ENCODE measurements at places on chromosomes 7 and 10.
A peak's percentile ranks its signal among the peaks of the same experiment; 100 is the strongest.

DNA sequence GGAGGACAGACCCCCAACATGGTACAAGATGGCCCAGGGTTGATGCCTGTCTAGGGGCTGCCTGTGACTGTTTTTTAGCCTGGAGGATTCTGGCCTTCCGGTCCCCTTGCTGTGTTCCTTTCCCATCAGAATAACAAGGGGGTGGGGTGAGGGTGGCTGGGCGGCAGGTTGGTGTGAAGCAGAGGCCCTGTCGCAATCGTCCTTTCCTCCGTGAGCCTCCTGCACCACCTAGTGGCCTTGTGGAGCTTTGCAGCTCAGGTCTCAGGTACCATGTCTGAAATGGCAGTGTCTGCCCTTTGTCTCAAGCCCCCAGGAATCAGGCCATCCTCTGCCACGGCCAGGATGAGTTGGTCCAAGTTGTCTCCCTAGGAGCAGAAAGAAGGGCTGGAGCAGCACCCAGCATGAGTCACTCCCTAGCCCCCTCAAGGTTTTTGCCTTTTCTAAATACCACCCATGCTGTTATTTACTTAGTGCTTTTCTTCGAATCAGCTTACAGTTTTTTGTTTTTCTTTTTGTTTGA is 24.2 kb downstream of the TACR2 start:
- DNase-seq = peak; percentile 86

DNA sequence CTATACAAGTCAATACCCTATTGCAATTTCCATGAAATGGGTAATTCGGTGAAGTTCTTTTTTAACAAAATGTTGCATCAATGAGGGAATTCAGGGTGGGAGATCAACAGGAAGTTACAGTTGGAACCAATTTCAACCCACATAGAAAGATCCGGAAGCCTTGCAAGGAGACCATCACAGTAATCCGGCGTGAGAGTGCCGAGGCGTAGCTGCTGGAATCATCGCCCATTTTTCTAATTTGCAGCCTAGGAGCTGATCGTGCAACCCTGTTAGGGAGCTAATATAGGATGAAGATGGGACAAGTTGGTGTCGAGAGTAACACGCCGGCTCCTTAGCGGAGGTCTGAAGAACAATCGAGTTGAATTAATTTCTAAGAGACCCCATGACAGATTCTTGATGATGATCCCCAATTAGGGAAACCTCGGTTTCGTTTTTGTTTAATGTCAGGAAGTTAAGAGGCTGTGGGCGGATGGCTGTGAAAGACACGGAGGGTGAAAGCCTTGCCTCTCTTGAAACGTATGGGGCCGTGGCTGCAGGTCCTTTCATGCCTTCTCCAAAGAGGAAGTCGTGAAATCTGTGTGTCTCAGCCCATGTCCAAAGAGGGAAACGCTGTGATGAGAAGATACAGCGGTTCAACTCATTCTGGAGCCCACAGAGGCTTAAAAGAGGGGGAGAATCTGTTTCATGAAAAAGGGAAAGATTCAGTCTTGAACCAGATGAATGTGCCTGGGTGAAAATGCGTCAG is 51.2 kb upstream of the CARD11 start:
- peak; percentile 18 for DNase-seq

DNA sequence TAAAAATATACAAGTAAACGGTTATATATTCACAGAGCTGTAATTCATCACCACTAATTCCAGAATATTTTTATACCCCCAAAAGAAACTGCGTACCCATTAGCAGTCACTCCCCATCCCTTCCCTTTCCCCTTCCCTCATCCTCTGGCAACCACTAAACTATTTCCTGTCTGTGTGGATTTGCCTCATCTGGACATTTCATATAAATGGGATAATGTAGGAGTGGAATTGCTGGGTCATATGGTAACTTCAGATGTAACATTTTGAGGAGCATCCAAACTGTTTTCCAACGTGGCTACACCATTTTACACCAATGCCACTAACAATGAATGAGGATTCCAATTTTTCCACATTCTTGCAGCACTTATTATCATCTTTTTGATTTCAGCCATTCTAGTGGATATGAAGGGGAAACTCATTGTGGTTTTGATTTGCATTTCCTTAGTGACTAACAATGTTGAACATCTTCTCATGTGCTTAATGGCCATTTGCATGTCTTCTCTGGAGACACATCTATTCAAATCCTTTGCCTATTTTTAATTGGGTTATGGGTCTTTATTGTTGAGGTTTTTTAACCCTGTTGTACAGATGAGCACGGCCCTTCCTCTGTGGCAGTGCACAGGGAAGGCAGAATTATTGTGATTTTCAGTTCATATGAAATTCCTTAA is 79.2 kb downstream of the RBM20 start:
- no peak for DNase-seq

DNA sequence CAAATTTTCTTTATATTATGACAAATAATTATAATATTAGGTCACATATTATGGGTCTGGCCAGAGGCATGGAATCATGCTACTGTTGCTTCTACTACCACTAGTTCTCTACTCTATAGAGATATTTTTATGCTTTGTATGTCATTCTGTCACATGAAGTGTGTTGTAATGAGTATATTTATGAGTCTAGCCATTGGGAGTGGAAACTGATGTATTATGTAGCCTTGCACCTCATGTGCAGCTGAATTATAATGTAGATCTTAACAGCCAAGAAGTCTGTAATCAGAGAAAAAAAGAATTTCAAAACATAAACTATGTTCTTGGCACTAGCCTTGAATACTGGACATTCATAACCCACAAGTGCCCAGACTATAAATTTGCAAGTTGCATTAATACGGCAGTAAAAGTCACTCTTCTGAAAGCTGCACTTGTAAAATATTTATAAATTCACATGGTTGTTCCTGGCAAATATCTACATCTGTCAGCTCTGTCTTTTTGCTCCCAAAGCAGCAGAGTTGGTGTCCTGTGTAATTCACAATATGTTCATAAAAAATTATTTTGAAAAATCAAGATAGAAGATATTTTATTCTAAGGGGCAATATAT is 48.6 kb upstream of the SKAP2 start:
- DNase-seq = no peak

GRCh38 chr7:66427956-66428355 is 200.7 kb upstream of the KCTD7 start:
- DNase-seq = no peak

DNA sequence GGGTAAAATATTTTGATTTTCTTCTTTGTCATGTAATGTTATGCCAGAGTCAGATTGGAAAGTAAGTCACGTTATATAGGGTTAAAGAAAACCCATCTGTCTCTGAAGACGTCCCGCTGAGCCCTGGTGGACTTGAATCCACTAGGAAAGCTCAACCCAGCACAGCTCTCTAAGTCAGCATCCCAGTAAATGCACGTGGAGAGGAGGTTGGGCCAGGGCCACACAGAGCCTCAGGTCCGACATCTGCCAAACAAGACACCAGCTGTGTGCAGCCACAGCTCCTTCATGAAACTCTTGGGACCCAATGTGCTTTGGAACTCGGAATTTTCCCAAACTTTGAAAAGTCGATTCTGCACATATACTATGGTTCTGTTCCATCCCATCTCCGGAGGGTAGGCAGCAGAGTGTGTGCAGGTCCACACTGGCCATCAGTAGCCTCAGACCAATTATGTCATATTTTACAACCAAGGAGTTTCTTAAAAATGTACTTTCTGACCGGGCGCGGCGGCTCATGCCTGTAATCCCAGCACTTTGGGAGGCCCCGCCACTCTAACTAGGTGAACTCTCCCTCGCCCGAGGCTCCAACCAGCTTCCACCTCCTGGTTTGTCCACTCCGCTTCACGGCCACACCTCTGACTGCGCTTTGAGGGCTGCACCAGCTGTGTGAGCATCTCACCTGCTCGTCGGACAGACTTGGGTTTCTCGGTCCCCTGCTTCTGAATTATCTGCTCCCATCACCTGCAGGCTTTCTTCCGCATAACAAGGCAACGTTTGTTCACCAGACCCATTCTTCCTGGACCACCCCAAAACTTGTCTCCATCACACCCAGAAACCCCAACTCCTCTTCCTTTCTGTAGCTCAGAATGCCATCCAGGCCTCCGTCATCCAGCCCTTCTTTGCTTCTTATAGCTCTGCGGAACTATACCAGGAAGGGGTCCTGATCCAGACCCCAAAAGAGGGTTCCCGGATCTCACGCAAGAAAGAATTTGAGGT is 29.7 kb upstream of the DNAJB6 start:
- DNase-seq = no peak

DNA sequence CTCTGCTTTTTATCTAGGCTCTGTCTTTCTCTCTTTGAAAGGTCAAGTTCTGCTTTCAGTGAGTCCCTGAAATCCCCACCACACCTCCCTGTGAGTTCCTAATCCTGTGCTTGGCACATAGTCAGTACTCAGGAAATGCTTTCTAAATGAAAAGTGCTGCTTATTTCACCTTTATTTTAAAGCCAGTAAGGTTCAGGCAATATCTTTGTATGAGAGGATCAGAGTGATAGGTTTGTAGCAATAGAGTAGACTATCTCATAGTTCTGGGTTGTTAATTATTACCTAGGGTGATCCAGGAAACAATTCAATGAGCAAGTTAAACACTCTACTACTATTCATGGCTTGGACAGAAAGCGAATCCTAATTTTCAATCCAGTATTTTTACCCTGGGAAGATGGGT is 7.4 kb upstream of the LAMB1 start:
- no peak for DNase-seq

DNA sequence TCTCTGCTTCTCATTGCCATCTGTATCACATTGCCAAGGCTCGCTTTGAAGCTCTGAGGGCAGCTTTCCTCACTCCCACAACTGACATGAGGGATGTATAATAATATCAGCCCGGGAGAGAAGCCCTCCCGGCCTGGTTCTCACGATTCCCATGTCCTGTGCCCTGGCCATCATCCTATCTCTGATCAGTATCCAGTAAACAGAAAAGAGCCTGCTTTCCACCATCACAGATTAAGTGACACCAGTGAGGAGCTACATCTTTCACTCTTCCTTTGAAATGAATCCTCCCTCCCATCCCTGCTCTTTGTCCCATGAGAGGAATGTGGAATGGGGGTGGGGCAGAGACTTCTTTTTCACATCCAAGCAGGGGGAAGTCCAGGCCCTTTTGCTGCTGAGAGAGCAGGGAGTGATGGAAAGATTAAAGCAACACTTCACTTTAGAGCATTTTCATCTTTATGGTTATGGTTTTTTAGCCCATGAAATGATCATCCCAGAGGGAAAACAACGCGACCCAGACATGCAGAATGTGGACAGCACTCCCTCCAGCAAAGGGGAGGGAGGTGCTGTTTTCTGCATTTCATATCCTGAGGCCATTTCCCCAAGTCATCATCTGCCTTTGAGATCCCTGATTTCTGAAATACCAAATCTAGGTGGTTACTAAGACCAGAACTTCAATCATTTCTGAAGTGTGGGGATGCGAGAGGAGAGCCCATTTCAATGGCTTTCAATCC is 84.6 kb upstream of the LYZL1 start:
- DNase-seq = no peak

DNA sequence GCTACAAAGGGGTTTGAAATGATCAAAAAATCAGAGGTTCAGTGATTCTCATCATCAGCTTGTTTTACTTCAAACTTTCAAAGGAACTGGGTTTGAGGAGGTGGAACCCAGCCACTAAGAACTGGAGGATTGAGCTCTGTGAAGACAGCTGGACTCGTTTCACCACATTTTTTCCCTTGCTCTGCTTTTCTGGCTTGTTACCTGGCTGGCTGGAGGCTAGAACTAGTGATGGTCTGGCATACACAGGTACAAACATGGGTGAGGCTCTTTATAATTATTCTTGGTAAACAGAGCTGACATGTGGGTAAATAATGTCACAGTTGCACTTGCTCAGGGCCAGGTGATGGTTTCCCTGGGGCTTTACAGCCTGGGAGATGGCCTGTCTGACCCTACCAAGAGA is 352.5 kb downstream of the FGFR2 start:
- no peak for DNase-seq

- DNase-seq = no peak
These were observed 155.9 kb upstream of the EGR2 start for GRCh38 chr10:62972103-62972502.

DNA sequence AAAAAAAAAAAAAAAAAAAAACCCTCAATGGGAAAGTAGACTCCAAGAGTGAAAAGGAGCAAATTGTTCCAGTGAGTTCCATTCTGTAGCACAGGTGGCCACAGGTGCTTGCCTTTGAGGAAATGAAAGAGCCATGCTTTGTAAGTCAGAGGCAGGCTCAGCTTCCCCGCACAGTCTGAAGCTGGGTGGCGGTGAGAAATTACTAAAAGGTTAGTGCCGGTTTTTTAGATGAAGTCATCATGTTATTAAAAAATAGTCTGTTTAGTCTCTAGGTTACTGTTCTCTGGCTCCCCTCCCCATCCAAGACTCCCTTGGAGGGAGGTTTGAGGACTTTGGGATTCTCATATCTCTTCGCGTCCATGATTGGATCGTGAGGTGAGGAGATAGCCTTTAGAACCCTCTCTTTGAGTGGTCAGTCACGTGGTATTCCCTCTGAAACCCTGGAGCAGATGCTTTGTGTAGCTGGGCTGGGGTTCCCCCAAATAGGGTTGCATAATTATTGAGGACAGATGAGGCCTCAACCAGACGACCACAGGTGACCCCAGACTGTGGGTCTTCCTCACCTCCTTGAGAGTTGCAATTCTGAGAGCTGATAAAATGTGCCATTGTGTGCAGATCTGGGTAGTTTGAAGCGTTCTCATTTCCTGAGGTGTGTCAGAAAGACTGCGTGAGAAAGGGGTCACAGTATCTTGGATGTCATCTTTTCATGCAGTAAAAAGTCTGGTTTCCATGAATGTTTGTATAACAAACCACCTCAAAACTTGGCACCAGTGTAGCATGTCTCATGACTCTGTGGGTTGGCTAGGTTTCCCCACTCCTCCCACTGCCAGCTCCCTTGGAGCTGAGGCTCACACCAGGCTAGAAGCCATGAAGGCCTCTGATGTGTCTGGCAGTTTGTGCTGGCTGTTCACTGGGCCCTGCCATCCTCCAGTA is 27.1 kb downstream of the OGDH start:
- peak; percentile 87 for DNase-seq

- no peak for DNase-seq
These were observed 76.8 kb upstream of the NANOS1 start for GRCh38 chr10:118952493-118953295.

DNA sequence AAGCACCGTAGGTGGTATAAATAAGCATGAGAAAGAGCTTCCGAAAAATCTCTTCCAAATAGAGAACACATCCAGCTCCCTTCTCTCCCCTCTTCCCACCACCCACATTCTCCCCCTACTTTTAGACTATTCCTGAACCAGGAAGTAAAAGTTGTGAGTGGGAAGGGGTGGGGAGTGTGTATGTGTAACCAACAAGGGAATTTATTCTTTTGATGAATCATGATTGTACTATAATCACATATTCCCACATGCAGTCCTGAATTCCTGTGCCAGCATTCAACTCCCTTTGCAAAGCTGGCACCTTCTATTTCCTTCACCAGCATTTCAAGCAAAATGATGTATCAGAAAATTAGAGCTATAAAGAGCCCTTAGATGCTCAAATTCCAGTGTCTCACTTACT is 230.6 kb upstream of the CHRM2 start:
- no peak for DNase-seq

GRCh38 chr10:17609523-17610079 is 7.6 kb downstream of the HACD1 start:
- DNase-seq = no peak

All from CD4-positive, alpha-beta T cell (primary cell).